ENCODE measurements at places on chromosomes 5 and 9.

DNA sequence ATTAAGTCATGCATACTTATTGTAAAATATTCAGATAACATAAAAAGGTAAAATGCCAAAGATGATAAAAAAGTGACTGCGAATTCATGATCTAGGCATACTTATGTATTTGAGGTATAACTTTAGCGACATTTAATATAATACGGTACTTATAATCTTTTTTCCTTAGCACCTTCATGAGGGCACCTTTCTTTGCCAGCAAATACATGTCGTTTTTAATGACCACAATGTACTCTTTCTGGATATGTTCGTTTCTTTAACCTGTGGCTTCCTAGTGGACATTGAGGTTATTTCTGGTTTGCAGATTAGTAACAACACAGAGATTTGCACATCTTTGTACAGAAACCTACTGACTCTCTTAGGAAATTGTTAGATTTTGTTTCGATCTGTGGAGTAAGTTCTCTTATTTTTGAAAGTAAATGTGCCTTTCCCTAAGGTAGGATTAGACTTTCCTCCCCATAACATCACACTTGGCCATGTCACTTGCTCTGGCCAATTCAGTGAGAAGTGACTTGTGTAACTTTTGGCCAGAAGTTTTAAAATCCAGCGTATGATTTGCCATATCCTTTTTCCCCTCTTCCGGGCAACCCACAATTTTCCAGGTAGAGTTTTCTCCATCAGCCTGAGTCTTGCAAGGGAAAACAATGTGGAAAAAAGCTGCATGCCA is 24.4 kb downstream of the ANKRD33B start:
- no peak for DNase-seq

- DNase-seq = no peak
Measured at GRCh38 chr5:110116539-110116938, 426.8 kb downstream of the MAN2A1 start.

- DNase-seq = no peak
Measured at GRCh38 chr5:154714266-154714986, 40.8 kb upstream of the LARP1 start.

DNA sequence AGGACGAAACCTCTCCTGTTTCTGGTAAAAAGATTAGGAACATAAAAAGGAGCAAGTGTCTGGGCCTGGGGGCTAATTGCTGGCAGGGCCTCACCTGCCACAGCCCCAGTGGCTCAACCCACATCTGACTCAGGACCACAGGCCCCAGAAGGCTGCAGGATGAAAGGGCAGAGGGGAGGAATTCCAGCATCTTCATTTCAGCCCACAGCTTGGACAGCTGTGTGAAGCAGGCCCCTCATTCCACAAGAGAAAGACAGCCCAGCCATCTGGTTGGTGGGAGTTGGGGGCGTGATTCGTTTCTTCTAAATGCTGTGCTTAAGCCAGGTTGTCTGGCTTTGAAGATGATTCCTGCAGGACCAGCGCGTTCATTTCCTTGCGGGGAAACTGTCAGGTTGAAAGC is 29.1 kb downstream of the NKX2-5 start:
- DNase-seq = peak; percentile 78

DNA sequence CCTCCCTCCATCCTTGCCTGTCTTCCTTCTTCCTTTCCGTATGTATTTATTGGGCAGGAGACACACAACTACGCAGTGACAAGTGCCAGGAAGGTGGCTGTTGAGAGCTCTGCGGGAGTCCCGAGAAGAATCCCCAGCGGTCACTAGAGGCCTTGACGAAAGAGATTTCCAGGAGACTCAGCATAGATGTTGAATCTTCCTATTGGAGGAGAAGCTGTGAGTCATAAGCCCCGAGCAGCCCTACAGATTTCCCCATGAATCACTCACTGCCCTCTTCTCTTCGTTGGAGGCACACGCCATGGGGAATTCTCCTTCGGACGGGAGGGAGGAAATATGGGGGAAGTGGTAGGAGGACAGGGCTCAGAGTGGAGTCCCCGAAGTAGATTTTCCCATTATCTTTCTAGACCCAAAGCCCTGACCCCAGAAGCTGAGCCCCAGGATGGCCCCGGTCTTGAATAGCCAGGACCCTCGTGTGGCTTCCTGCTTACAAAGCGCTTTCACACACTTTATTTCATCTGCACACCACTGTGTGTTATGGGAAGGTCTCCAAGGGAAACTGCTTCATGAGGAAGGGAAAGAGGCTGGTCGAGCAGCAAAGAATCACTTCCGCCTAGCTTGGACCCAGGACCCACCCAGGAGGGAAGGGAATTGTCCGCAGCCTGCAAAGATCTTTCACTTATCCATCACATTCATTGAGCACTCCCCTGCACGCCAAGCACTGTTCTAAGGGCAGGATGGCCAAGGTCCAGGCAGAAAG is 12.7 kb downstream of the DUSP1 start:
- peak; percentile 71 for DNase-seq

DNA sequence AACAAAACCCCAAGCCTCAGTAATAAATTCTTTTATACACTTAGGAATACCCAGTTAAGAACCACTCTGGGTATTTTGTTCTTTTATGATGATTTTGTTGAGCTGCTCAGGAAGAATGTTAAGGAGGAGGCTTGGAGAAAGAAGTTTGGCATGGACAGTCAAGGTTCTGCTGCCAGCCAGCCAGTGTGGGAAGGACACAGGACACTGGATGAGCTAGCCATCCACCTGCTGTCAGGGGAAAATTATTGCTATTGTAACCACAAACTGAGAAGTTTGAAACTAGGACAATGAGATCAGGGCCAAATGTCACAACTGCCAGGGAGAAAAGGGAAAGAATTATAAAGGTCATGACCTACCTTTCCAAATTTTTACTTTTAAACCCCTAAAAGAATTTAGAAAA is 25.9 kb upstream of the ADAMTSL1 start:
- peak; percentile 3 for DNase-seq

DNA sequence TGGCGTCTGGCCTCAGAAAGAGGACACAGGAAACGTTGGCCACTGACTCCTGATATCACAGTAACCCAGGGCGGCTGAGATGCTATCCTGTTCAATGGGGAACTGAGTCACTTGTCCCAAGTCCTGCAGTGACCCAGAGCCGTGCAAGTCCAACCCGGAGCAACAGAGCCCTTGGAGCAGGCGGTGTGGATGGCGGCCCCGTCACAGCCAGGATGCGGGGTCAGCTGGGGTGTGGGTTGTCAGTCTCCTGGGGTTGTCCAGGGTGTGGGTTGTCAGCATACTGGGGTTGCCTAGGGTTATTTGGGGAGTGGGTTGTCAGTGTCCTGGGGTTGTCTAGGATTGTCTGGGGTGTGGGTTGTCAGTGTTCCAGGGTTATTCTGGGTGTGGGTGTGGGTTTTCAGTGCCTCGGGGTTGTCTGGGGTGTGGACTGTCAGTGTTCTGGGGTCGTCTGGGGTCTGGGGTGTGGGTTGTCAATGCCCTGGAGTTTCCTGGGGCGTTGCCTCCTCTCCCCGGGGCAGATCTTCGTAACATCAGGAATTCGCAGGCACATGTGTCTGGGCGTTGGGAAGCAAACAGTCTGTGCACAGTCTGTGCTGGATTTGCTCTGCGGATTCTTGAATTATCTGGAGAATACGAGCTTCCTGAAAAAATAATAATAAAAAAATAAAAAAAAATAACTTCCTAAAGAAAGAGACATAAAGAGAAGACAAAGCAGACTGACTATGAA is 257.5 kb downstream of the PARP8 start:
- DNase-seq = no peak

DNA sequence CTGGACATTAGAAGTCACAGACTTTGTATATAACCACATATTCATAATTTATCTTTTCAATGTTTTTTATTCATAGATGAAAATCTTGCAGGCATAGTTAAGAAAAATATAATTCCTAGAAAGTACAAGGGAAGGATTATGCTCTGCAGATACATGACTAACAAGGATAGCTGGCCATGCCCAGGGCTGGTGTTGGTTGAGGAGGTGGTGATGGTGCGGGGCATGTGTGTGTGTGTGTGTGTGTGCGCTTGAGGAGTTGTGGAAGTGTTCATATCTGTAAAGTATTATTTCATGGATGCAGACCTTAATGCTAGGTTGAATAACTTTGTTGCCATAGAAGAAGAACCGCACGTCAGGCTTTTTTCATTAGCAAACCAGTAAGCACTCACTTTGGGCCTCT is 1.3 kb downstream of the S1PR3 start:
- no peak for DNase-seq

GRCh38 chr5:122773619-122774018 is 1.3 kb upstream of the SNX2 start:
- no peak for DNase-seq

DNA sequence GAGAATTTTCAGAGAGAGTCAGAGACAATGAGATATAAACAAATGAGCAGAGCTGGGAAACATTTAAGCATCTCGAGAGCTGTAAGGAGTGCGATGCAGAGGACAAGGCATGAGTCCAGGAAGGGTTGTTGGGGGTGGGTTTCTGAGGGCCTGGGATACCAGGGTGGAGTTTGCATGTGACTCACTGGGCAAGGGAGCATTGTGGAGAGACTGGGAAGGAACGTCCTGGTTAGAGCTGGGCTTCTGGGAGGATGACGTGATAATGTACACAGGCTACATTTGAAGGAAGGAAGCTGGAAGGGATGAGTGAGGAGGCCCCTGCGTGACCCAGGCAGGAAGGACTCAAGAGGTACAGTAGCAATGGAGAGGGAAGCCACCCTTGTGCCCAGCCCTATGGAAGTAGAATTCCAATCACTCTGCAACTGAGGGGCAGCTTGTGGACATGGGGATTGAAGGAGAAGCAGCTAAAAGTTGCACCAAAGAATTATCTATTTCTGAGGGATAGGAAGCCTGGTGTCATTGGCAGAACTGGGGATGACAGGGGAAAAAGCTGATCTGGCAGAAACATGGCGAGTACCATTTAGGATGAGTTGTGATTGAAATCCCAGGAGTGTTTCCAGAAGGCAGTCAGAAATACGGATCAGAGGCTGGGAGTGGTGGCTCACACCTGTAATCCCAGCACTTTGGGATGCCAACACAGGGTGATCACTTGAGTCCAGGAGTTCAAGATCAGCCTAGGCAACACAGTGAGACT is 59.3 kb upstream of the AFAP1L1 start:
- no peak for DNase-seq

DNA sequence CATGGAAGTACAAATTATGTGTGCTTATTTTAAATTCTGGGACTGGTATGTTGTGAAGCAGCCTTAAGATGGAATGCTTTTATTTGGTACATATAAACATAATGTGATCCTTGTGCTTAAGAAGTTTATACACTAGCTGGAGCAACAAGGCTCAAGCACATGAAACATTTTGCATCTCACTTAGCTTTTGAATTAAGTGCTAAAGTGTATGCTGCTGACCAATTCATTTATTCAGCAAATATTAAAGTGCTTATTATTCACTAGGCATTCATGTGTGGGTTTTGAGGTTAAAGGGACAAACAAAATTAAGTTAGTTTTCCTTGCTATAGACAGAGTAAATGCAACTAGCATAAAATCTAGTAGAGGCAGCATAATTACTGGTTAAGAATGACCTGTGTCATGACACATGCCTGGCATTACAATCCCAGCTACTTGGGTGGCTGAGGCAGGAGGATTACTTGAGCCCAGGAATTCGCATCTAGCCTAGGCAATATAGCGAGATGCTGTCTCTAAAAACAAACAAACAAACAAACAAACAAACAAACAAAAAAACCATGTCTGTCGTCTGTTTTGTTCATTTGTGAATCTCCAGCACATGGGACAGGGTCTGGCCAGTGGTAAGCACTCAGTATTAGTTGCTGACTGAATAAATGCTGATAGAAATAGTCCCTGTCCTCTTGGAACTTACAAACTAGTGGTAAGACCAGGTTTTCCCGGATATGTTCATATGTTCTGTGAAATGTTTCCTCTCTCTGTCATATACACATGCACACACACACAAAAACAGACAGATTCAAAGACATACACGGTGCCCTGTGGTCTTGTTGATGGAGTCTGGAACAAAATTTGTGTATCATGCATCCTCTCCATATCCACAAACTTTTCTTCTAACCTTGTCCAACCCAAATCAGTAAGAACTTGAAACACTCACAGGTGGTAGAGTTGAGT is 41.9 kb upstream of the TNFAIP8 start:
- DNase-seq = no peak

DNA sequence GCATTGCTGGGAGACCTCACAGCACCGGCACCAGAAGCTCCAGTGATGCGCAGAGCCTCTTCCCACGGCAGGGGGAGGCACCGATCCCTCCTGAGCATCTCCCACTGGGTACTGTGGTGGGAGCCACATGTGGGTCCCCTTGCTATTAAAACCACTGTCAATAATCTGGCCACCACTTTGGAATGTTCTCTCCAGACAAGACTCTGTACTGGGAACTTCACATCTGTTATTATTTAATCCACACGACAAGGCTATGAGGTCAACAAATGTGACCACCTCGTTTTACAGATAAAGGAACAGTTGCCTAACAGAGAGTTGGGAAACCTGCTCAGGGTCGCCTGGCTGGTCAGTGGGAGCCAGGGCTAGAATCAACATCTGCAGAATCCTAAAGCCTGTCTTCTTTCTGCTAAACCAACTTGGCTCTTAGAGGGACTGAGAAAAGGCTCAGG is 72.7 kb downstream of the EPB41L4B start:
- DNase-seq = peak; percentile 43

DNA sequence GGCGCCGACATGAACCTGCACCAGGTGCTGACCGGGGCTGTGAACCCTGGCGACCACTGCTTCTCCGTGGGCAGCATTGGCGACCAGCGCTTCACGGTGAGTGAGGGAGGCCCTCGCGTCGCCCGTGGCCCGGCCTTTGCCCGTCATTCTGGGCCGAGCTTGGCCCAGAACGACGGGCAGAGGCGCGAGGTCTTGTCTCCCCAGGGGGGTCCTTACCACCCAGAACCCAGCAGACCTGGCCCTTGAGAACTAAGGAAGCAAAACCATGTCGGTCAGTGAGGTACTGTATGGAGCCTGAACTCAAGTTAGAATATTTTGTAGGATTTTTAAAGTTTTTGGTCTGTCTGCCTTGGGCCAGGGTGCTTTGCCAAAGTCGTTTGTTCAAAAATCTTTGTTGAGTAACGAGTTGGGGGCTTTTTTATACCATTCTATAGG is 691 bp downstream of the DMXL1 start:
- DNase-seq = no peak

- DNase-seq = peak; percentile 43
Measured at GRCh38 chr5:139646912-139647505, 1.1 kb upstream of the CXXC5 start.

DNA sequence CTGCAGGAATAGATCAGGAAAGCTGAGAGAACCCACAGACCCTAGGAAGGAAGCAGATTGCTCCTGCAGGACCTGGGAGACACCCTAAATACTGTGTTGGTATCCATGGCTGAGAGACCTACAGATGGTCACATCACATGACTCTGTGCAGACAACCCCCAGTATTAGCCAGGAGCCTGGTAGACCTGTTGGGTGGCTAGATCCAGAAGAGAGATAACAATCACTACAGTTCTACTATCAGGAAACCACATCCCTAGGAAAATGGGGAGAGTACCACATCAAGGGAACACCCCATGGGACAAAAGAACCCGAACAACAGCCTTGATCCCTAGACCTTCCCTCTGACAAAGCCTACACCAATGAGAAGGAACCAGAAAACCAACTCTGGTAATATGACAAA is 24.2 kb upstream of the MELK start:
- DNase-seq = no peak

GRCh38 chr5:170105642-170106611 is at the start of gene FOXI1:
Gene FOXI1 (plus strand): TSS chr5:170105897. CDS start chr5:170105958, 61 bp downstream.
- no peak for DNase-seq

All from SJCRH30 (cell line).